ENCODE measurements at places on chromosomes 13 and 19.

DNA sequence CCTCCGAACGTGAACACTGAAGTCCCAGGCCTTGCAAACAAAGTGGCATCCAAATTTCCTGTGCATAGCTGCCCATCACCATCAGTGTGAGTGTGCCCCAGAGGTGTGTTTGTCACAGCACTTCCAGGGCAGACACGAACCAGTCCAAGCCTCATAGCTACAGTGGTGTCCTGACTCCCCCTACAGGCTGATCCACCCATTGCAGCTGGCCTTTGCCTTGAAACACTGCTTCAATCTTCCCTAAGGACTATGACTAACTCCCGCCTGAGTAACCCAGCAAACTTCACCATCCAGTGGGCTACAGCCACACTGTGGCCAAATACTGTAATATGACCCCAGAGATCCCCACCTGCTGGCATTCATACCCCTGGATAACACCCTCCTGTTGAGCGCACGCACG lies 3.9 kb downstream of the ZNF266 start:
- peak; percentile 12 for DNase-seq

GRCh38 chr19:4303819-4304537 lies 420 bp upstream of the FSD1 start:
- no peak for DNase-seq

DNA sequence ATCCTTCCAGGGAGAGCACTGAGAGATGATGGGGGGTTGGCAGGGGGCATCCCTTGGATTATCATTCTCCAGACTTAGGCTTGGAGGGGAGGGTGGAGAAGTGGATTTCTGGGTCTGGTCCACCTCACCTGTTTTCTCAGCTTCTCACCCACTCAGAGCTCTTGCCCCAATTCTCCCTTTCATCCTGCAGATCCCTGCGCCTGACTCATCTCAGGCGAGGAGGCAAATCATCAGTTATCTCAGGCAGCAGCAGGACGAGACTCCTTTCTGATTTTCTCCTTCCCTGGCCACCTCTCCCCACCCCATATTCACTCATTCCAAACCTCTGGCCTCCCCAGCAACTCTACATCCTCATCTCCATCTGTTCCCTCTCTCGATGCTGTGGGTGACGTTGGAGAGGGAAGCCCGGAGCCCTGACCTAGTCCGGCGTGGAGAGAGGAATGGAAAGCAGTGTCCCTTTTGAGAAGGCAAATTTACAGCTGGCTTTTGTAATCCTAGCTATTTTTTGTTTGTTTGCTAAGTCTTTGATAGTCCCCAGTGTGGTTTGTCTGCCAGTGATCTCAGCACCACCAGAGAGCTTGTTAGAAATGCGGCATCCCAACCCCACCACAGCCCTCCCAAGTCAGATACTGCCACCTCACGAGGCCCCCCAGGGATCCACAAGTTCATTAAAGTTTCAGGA lies 24.0 kb upstream of the TPT1 start:
- no peak for DNase-seq

DNA sequence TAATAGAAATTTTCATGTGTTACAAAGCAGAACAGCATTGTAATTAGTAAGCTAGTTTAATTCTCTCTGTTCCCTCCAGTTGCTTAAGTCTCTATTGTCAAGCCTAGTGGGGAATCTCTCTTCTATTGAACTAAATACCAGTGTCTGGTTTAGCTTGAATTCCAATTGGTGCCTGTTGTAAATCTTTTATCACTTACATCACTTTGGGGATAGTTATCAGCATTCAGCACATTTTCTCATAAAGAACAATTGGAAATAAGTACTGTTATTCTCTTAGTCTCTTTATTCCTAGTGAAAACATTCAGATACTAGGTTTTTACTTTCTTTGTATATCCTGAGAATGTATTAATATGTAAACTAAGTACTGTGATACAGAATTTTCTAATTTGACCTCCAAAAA lies 25.2 kb downstream of the IPO5 start:
- DNase-seq = no peak

GRCh38 chr13:90565985-90566713 lies 781.3 kb upstream of the MIR17HG start:
- DNase-seq = no peak

DNA sequence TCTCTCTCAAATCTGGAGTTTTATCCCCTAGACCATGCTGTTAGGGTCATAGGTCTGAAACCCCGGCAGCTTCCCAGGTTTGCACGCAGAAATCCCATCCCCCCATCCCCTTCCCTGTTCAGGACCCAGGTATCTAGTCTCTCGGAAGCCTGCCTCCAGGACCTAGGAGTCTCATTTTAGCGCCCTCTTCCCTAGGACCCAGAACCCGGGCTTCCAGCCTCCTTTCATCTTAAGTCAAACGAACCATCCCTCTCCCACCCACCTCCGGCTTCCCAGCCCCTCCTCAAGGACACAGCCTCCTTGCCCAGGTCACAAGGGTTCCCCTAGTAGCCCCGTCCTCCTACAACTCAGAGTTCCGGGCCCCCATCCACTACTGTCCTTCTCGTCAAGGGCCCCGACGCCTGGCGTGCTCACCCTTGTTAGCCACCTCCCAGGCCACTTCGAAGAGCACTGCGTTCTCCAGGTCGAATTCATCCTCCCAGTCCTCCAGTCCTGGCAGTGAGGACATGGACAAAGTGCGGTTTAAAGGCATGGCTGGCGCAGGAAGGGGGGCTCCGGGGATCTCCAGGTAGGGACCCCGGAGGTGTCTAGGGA lies 431 bp downstream of the GYS1 start:
- DNase-seq = no peak

DNA sequence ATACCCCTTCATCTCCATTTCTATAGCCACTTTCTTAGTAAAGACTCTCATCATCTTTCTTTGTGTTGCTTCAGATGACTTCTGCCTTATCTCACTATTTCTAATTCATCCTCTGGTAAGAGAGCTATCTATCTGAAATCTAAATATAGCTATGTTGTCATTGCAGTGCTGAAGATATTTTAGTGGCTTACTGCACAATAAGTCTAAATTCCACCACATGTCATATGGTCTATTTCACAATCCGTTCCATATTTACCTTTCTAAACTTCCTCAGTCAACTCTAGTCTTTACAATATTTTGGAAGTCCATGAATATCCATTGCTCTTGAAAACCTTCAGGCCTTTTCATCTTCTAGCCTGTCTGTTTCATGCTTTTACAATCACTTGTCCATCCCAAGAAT lies 465.1 kb upstream of the SLC10A2 start:
- no peak for DNase-seq

DNA sequence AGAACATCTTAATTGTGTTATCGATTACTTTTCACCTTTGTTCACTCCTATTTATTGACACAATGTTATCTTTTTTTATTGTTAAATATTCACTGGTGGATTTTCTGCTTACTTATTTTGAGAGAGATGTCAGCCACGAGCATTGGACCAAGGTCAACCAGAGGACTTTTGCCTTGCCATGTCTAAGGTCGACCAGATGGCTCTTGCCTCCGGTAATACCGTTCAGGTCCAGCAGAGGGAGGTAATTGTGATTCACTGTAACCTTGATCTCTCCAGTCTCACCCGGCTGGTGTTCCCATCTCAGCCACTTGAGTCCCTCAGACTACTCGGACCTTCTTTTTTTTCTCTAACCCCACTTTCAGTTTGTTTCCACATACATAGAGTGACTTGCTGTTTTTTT lies 1438.1 kb downstream of the UQCRFS1 start:
- DNase-seq = no peak
